GM19239 (cell line): ENCODE measurements at places on chromosomes 12 and 14.

DNA sequence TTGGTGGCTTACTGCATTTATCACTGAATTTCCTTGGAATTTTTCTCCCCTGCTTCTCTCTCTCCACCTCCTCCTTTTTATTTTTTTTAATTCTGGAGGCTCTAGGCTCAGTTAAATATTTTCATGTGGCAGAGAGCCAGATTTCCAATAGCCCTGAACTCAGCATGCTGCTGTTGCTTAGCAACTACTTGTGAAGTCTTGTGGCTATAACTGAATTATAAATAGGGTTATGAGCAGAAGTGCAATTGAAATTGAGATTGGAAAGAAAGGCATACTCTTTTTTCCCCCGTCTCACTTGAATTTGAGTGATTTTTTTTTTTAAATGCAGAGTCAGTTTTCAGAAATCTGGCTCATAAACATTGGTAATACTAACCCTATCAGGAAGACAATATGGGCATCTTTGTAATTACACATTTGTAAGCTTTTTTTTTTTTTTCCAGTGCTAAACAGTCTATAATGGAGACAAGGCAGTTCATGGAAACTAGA, 38.3 kb downstream of the ATF7IP start:
- DNase-seq = no peak

- DNase-seq = no peak
These were observed 23.3 kb downstream of the INSM2 start for GRCh38 chr14:35557221-35557747.

DNA sequence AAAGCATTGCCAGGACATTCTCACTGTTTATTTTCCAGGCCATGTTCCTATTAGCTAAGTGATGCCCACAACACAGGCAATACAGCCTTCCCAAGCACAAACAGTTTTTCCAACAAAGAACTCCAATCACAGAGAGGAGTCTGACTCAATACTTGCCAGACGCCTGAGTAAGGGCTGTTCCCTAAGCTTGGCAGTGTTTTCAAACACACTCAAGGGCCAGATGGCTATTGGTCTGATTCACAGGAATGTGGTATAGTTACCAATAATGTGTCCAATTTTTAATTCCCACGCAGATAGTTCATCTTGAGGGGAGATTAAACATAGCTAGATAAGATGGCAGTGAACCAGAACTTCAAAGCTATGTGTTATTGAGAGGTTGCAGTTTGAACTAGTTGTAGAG, 381.0 kb downstream of the SNAPC1 start:
- DNase-seq = no peak

DNA sequence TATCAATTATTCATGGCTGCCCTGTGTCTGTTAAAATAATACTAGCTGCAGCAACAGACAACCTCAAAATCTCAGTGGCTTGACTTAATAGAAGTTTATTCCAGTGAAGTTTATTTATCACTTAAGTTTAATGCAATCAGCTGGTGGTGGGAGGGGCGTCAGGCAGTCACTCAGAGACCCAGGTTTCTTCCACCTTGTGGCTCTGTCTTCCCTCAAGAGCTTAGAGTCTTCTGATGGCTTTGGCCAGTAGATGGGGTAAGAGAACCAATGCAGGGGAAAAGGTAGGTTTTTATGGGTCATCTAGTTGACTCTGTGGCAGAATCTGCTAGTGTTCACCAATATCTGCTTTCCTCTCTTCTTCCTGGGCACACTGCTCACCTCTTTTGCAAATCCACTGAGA, 668.9 kb downstream of the AACS start:
- no peak for DNase-seq

GRCh38 chr12:62581288-62582064, 114.8 kb downstream of the MON2 start:
- DNase-seq = no peak

DNA sequence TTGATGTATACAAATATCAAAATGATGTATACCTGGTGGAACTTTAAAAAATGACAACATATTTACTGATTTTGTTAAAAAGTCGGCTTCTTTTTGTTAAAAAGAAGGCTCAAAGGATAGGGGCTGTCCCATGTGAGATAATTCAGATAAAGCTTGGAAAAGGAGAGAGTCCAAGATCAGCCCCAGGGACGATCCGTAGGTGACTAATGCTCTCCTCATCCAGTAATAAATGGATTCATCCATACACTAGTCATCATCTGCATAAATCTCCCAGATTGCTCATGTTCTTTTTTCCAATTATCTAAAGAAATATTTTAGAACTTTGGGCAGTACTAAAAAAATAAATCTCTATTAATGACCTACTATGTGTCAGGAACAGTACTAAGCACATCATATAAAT, 23.4 kb upstream of the FSCB start:
- no peak for DNase-seq

- no peak for DNase-seq
These were observed 5.4 kb downstream of the JAG2 start for GRCh38 chr14:105163040-105163742.

DNA sequence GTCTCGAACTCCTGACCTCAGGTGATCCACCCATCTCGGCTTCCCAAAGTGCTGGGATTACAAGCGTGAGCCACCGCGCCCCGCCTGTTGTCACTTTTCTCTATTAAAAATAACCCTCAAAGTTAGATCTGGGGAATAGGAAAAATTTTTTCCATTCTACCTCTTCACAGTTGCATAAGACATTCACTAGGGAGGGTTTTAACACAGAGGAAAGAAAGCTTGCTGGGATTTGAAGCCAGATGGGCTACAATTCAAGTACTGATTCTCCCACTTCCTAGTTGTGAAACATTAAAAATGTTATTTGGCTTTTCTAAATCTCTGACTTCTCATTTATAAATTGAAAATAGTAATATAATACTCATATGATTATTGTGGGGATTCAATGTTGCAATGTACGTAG, 23.3 kb upstream of the SLC15A5 start:
- no peak for DNase-seq

DNA sequence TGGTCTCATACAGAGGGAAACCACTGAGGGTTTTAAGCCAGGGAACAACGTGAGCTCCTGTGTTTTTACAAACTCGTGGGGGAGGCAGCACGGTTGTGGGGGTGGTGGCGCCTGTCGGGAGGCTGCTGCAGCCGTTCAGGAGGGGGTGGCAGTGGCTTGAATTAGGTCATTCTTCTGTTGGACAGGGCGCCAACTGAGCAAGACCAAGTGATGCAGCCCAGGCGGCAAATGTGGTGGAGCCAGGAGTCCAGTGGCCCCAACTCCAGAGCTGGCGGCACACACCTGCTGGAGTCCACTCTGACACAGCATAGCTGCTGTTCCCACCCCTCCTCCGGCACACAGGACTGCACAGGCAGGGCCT, 27.8 kb downstream of the FBRSL1 start:
- DNase-seq = no peak
